ENCODE measurements at places on chromosomes 1 and 21. TPM values are rescaled to one million over a fixed set of nuclear protein-coding genes. Genes with fewer than 3 reads are reported as not detected.

- no peak for DNase-seq
These were observed 21.3 kb upstream of the KCNAB2 start for GRCh38 chr1:6024376-6024775.

DNA sequence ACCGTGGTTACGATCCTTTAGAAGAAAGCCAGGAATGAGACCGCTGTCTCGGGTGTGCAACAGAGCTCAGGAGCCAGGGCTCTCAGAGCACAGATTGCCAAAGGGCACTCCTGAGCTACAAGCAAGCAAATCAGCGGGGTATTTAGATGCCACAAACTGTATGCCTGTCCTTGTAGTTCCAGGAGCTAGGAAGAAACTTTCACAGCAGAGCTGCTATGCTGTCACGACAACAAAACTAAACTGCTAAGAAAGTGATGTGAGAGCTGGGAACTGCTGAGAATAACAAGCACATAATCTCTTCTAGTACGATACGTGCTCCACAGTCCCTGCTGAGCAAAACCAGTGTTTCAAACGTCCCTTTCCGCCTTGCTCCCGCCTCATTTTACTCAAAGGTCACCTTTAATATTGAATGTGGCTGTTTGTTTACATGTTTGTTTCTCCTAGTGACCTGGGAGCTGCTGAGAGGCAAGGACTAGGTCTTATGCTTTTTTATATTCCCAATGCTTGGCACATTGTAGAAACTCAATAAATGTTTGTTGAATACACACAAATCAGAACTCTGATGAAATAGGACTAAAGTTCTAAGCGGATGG, 14.7 kb downstream of the GREM2 start:
- no peak for DNase-seq

- peak; percentile 74 for DNase-seq
These were observed 11.4 kb downstream of the BTBD19 start for GRCh38 chr1:44819608-44820327.

DNA sequence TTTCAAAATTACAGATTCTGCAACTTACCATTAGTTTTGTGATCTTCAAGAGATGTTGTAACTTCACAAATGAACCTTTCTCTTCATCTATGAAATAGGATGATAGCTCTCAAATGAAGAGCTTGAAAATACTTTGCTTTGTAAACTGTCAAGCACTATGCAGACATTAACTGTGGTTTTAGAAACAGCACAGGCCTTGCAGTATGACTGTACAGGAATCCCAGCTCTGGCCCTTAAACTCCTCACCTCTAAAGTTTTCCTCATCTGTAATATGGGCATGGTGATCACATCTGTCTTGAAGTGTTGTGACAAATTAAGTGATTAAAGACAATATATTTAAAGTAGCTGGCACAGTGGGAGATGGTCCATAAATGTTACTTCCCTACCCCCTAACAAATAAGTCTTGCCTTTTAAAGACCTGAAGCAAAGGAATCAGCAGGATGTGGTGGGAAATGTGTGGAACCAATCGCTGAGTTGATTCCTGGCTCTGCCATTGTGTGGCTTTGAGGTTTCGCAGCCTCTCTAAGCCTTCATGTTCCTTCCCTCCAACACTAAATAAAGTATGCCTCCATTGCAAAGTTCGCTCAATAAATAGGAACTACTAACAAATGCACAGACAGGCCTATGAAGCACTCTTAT, 5.5 kb upstream of the PTP4A2 start:
- DNase-seq: no peak

RXFP4 gene
- not detected for total RNA-seq

- DNase-seq: no peak
These were observed 54.7 kb downstream of the UMODL1 start for GRCh38 chr21:42125571-42126544.

DNA sequence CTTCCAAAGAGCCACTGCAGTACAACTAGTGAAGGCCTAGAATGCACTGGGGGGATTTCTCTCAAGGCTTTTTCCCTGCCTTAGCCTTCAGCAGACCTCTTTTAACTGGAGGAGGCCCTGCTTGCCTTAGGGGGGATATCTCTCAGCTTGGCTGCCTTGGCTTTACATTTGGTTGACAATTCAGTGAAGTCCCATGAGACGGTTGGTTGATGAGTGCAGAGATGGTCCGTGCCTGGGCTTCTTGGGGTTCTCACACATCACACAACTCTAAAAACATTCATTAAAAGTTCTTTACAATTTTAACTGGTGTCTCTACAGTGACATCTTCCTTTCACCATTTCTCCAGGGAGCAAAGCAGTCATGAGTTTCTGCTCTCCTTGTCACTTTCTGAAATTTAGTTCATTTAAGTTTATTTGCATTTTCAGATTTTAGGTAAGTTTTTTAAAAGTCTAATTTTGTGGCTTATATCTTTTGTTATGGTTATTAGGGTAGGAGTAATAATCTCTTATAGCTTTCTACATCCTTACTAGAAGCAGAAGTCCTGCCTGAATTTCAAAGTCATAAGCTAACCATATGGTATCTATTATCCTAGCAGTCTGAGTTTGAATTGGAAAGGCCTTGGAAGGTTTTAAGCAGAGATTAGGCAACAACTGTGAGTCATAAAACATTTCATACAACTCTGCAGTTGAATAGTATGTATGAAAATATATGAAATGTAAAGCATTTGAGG, 487.6 kb downstream of the DPYD start:
- no peak for DNase-seq

SV2A gene
- 0.32 TPM for total RNA-seq

CD5L gene
- total RNA-seq: not detected

- no peak for DNase-seq
These were observed 205.4 kb upstream of the FMN2 start for GRCh38 chr1:239886266-239886665.

ARMH1 gene
- 4.7 TPM for total RNA-seq

DNA sequence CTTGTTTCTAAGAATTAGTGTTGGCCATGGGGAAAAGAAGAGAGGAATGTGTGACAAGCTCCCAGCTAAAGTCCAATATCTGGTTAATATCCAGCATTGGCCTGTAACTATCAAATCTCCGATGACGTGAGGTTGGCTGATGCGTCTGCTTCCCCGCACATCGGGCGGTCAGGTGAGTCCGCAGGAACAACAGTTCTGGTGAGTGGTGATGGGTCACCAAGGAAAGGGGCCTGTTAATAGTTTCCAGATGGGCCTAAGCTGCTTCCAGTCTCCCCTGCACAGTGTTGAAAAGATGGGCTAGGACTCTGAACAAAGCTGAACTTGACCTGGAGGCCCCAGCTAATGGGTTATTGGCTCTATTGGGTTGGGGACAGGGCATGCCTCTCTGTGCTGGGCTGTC, 193.1 kb upstream of the EDN2 start:
- DNase-seq: no peak

DNA sequence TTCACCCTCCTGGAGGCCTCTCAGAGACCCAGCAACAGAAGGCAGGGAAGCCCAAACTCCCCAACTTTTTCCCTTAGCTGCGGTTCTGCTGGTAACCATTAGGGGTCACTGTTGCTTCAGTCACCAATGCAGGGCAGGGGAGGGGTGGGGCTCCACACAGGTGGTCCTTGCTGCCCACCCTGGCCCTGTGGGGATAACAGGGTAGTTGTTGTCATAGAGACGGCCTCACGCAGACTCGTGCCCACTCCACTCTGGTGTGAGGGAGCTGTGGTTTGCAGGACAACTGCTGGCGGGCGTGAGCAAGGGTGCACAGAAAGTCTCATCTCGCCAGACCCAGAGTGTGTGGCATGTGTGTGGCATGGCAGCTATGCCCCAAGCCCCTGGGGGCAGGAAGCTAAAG, 19.9 kb downstream of the INSRR start:
- peak; percentile 47 for DNase-seq

DNA sequence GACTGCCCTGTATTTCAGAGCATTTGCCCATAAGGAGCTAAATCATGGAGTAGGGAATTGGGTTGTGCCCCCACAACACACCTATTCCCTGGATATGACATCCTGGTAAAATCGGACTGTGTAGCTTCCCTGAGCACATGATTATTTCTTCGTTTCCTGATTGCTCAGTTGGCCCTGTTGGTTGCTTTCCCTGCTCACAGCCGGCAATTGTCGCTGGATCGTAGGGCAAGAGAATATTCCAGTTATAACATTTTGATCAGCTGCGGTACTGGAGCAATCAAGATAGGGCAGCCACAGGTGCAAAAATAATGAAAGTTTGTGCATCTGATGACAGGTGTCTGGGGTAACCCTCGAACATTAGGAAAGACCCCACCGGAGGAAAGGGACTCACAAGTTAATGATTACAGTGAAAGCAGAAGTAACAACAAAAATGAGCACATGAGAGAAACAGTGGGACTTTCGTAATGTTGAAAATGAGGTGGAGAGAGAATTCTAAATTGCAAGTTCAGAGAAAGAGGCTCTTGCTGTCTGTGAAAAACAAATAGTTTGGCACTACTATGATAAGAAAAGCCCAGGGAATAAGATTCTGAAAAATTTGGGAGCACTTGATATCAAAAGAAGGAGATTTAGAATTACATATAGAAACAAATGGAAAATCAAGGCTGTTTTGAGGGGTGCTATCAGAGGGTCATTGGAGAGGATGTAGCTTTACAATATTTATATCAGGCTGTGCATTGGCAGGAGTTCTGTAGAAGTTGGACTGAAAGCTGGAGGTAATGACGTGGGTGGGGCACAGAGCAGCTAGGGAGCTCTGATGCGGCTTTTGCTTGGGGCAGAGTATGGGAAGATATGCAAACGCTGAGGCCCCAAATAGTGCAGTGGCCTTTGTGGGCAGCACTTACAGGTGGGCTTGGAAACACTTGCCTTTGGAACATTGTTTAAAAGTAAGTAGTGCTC, at the start of gene MAB21L3:
Gene MAB21L3 (plus strand): TSS at position 833 of the 957 bp plus-strand sequence. CDS start 1,217 bp downstream, outside the sequence.
- no peak for DNase-seq

GRCh38 chr1:107555578-107555977, 409.4 kb downstream of the VAV3 start:
- no peak for DNase-seq

GRCh38 chr1:162349635-162350330, 26.9 kb downstream of the SPATA46 start:
- peak; percentile 17 for DNase-seq

KCNC4 gene
- 16.0 TPM for total RNA-seq

C1orf146 gene
- not detected for total RNA-seq

TMEM82 gene
- total RNA-seq: not detected

DNA sequence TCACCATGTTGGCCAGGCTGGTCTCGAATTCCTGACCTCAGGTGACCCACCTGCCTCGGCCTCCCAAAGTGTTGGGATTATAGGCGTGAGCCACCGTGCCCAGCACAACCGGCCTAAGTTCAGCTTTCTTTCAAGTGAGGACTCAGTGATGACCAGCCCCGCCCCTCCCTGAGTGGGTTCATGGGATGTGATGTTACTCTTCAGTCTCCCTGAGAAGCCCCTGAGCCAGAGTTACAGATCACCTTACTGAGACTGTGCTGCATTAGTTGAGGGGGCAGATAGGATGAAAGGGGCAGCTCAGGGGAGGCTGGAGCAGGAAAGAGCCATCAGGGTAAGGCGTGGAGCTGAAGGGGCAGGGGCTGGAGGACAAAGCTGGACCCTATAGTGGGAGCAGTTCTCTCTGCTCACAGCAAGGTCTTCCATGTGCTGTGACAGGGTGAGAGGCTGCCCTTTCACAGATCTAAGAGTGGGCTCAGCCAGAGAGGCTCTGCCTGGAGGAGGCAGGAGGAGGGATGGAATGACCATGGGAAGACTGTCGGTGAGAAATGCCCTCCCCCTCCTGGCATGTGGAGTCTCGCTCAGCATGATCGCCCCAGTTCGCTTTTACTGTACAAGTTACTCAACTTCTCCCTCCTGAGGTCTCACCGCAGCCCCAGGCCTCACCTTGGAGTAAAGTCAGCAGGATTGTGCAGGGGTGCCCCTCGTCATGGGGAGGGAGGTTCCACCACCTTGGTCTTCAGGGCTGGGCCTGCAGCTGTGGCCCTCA, 13.4 kb downstream of the SH2D2A start:
- no peak for DNase-seq

DNA sequence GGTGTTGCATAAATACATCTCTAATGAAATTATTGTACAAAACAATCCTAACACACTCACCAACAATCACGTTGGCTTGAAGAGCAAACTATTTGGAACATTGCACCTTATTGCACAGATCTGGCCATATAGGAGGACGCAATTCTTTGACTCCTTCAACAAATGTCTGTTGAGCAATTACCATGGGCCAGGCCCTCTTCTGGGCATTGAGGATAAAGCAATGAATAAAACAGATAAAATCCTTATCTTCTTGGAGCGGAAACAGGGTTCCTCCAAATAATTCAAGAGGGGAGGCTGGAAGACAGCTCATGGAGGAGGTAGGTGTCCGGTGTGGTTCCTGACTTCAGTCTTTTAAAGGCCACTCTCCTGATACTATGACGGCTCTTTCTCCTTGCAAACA, 43.3 kb downstream of the PAX7 start:
- DNase-seq: no peak

GRCh38 chr21:41610042-41610839, 102.3 kb upstream of the TMPRSS2 start:
- peak; percentile 66 for DNase-seq

DNA sequence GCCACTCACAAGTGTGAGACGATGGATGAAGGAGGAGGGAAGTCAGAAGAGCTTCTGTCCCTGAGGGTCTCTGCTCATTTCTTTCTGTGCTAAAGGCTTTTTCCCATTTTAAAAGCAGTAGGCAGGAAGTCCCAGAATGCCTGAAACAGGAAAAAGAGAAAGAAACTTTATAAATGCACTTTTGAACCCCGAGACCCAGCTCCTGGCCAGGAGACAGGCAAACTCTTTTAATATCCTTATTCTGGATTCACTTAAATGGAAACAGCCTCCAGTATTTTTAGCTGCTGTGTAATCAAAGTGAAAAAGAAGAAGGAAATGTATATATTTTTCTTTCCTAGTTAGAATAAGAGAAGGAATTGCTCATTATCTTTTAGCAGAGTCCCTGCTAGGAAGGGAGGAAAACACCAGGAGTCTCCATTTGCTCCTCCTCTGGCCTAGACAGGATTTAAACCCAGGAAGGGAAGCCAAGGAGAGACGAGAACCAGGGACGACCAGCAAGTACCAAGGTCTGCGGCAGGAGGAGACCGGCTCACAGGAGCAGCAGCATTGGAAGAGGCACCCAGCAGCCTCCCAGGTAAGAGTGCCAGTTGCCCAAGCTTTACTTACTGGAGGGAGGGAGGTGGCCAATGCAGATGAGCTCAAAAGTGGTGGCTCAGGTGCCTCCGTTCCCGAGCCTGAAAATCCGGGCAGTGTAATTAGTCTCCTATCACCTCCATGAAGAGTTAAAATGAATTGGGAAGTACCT, at the start of gene TNN:
Gene TNN (plus strand): TSS at position 472 of the 745 bp plus-strand sequence. CDS start 9,586 bp downstream, outside the sequence.
- no peak for DNase-seq

SLC35F3 gene
- 0.66 TPM for total RNA-seq

PTGS2 gene
- 78.2 TPM for total RNA-seq

- DNase-seq: no peak
These were observed 93.9 kb upstream of the ADGRL4 start for GRCh38 chr1:79100385-79100784.

DNA sequence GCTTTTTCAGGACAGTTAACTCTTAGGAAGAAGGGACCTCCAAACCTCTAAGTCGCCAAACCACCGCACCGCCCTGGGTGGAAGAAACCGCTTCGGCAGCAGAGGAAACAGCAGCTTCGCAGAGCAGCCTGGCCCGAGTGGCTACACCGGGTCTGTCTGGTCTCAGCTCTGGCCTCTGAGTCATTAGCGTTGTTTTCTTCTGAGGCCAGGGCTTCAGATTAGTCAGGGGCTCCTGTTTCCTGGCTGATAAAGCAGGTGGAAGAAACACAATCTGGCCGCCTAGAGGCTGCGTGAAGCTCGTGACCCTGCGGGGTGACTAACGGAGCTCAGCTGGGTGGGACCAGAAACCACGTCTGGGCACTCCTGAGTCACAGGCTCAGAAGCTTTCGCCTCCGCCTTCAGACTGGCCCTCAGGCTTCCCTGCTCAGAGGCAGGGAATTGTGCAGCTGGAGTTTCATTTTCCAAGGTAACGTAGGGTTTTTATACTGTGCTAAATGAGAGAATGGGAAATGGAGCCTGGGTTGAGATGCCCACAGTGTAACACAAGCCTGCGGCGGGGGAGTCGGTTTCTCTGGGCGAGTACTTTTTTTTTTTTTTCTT, 44.9 kb downstream of the CHAF1B start:
- DNase-seq: peak; percentile 88
